IMR-90 (cell line): ENCODE measurements at places on chromosomes 4 and X.

DNA sequence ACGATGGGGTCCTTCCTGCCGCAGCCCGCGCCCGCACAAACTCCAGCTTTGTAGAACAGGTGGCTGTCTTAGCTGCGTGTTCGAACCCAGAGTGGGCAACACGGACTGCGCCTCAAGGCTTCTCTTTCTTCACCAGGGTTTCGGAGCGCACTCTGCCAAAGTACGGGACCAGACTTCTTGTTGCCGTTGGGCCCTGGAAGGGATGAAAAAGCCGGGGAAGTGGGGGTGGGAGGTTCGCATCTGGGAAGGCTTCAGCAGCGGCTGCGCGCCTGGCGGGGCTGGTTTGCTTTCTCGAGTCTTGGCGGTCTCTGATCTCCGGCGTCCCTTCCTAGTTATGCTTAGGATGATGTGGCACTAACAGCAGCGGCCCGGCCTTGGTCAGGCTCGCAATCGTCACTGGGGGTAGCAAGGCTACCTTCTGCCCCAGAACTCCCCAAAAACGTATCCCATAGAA, 673 bp downstream of the PARM1 start:
- DNase-seq, result no peak

DNA sequence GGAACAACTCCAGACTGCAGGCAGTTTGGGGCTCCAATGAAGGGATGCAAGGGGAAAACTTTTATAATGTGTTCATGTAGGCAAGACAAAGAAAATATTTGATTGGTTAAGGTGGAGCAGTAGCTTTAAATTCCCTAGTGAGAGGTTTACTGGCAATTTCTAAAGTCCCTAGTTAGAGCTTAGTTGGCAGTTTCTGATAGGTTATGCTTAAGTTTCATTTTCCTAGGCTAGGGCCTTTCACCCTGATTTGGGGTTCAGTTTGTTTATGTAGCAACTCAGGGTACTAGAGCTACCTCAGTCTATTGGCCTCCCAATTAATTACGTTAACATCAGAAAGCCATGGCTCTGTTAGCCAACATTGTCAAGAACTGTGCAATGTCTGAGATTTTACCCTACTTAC, 14.6 kb downstream of the BBS12 start:
- DNase-seq, result no peak

GRCh38 chrX:68936126-68936525, 107.3 kb downstream of the EFNB1 start:
- DNase-seq, result no peak

- DNase-seq, result no peak
Observed at GRCh38 chrX:45986081-45986480, 559.1 kb downstream of the ZNF674 start.

DNA sequence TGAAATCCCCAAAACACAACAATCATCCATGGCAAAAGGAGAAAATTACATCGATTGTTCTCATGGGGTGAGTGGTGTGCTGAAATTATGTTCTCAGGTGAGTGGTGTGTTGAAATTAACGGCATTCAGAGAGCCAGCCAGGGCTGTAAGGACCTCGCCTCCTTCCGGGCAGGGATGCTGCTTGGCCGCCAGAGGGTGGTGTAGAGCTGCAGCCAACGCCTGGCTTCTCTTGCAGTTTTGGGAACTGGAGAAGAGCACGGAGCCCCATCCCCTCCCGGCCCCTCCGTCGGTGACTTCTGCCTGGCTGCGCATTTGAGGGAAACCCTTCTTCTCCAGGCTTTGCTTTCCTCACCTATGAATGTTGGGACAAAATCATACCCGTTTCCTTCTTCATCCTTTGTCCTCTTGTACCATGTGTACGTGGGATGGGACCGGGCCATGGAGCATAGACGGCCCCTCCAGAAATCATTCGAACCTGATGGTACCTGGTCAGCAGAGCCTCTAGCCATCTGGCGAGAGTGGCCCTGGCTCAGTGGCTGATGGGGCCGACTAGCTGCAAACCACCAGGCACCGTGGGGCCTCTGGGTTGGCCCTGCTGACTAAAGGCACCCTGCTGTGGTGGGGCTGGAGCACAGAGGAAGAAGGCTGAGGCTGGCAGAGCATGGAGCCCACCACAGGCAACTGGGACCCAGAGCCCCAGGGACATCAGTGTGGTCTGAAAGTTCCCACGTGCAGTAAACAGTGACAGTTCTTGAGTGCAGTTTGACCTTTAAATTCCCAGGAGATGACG, 28.4 kb downstream of the TRMT44 start:
- peak; percentile 57 for DNase-seq

DNA sequence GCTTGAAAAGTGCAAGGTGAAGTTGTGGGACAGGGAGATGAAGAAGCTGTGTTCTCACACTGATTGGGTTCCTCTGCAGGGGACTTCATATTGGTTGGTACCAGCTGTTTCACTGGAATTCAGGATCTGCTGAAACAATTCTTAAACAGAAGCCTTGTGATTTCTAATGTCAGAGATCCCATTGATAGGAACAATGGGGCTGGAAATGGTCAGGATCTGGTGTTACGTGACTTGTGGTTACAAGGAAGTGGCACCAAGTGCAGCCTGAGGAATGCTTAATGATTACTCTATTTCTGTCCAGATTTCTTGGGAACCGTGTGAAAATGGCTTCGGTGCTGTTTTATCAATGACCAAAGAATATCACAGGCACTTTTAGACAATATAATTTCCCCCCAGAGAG, 68.1 kb downstream of the MOSPD2 start:
- no peak for DNase-seq

GRCh38 chrX:49058794-49059193, at the start of gene CCDC120:
Gene CCDC120 (plus strand): TSS chrX:49058999. CDS start chrX:49062042, 3,043 bp downstream.
- no peak for DNase-seq

DNA sequence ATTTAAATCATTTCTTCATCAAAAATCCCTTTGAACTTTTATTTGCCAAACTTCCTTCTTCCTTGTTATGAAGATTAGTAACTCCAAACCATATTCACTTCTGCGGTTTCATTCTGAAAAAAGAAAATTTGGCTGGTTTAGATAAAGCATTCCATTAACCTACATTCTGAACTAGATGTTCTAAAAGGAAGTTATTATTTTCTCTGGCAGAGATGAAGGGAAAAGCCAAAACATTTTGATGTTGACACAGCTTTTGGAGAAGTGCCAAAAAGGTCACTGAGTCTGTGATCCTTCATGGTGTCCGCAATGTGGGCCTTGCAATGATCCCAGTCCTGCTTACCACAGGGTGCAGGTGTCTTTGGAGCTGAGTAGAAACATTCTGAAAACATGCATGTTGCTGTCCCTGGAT, 36.0 kb downstream of the CXCL8 start:
- peak; percentile 81 for DNase-seq

DNA sequence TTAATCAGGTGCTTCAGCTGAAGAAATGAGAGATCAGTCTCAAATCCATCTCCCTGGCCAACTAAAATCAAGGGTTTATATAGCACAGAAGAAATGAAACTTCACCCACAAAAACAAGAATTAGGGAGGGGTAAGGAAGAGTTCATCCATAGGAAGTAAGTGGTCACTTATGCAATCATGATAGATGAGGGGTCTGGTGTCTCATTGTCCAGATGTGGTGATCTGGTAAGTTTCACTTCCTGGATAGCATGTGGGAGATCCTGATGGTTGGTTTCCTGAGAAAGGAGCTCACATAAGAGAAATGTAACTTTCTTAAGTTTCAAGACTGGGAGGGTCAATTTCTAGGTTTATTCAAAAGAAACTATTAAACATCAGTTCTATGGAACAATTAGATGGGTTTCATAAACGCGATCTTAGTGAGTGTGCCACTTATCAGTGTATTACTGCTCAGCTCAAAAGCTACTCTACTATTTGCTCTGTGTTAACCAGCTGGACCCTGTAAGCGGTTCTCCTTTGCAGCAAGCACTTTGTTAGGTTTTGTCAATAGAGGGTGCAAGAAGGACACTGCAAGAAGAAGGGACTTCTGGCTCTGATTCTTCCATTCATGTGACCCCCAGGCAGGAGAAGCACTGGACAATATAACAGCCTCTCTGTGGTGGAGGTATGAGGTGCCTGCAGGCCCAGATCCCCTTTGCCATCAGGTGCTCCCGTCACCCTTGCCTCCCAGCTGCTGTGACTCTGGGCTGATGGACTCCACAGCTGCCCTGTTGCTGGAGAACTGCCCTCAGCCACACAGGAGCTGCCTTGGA, 35.4 kb upstream of the HPSE start:
- DNase-seq, result peak; percentile 33
